ENCODE measurements at places on chromosomes 11 and 22. TPM values are rescaled to one million over a fixed set of nuclear protein-coding genes. Genes with fewer than 3 reads are reported as not detected.

Gene FAM181B
- not detected for total RNA-seq

Gene CD6
- total RNA-seq: 398 TPM

Gene OR51B5
- not detected for total RNA-seq

Gene SUSD2
- total RNA-seq: 0.81 TPM

Gene IGF2
- total RNA-seq: 0.07 TPM

Gene FOLR2
- total RNA-seq: not detected
